ENCODE measurements at places on chromosomes 2 and 18.
A peak's percentile ranks its signal among the peaks of the same experiment; 100 is the strongest.

GRCh38 chr2:196277002-196277401, 105.6 kb upstream of the STK17B start:
- DNase-seq = no peak

DNA sequence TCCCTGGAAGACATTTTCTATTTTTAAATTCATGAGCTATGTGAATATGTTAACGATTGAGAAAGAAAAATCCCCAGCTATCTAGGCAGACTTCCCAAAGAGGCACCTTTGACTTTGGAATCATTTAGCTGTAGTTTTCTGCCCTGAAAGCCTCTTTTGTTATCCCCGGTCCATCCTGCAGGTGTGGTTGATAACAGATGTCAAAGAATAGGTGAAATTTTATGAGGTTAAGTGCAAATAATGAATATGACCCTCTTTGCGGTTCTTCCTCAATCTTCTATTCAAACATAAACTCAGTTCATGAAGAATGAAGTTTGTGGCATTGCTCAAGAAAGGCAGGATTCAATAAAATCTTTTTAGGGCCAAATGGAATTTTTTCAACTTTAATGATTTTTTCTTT, 51.6 kb upstream of the ATP8B1 start:
- DNase-seq = no peak

- no peak for DNase-seq
Observed at GRCh38 chr2:210337159-210337558, 22.2 kb upstream of the MYL1 start.

DNA sequence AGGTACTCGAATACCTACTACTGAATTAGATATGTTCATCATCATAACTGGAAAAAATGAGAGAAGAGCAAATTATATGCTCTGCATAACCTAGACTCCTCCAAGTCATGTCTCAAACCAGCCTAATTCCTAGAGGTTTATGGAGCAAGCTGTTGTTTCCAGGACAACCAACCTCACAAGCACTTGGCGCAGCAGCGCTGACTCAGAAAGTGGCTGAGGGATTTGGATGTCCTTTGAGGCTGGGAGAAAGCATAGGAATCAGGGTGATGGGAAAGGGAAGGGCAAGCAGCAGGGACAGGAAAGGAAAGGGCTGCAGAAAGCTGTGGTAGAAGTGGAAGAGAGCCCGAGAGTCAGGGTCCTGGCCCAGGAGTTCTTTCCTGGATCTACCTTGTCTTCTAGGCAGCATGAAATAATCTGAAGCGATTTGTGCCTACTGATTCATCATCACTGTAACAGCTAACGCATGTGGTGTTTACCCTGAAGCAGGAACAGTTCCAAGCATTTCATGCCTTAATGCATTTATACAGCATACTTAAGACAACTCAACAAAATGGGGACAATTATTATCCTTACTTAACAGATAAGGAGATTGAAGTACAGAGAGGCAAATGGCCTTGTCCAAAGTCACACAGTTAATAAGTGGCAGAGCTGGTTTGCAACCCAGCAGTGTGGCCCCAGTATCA, 3.7 kb downstream of the PLEK start:
- no peak for DNase-seq

DNA sequence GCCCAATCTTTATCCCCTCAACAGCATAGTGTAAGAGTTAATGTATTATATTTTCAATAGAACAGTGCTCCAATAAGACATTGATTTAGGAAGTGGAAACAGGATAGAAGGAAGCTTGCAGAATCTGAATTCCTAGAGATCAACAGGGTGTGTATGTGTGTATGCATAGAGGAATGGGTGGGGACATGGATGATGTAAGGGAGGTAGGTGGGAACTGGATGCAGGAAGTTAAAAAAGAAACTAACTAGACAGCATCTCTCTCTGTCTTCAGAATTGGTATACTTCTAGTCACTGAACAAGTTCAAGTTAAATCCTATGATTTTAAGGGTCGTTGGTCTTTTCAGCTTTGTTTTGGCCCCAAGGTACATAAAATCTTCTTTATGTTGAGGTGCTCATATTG, 196.6 kb downstream of the PMAIP1 start:
- DNase-seq = no peak

- no peak for DNase-seq
Observed at GRCh38 chr18:6718267-6718666, 11.2 kb upstream of the ARHGAP28 start.

DNA sequence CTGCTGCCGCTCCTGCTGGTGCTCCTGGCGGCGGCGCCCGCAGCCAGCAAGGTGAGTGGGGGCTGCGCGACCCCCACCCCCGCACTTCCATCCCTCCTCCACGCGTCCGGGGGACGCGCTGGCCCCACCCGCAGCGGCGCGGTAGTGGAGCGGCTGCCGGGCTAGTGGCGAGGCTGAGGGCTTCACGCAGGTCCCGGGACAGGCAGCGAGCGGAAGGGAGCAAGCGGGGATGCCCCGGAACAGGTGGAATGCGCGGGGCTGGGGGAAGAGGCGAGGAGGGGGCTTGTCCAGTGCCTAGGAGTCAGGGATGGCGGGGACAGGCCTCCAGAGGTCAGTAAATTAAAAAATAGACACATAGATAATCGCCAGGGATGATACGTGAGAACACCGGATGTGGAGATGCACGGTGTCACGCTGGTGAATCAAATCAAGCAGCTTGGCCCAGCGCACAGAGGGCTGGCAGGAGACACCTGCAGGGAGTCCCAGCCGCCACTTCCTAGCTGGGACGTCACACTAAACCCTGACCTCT, 403 bp downstream of the COL4A3 start:
- DNase-seq = no peak

DNA sequence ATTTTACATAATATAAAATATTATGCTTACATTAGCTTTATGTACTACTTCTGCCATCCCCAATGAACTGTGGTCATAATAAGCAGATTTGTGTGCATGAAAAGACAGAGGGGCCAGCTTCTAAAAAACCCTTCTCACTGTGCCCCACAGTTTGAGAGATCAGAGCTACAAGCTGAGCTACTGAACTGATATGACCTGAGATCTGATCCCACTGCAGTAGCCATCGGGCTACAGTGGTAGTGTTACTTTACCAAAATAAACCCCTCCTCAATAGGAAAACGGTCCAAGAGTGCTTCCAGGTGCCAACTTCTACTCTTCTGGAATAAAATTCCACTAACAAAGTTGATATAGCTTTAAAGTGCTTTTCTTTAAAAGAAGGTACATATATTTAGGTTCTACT, 43.1 kb downstream of the IKZF2 start:
- no peak for DNase-seq

- no peak for DNase-seq
Observed at GRCh38 chr18:9707381-9708056, 582 bp upstream of the RAB31 start.

- DNase-seq = no peak
Observed at GRCh38 chr2:206225435-206226232, 48.8 kb upstream of the ZDBF2 start.

GRCh38 chr2:117982376-117983033, 31.4 kb downstream of the CCDC93 start:
- no peak for DNase-seq

DNA sequence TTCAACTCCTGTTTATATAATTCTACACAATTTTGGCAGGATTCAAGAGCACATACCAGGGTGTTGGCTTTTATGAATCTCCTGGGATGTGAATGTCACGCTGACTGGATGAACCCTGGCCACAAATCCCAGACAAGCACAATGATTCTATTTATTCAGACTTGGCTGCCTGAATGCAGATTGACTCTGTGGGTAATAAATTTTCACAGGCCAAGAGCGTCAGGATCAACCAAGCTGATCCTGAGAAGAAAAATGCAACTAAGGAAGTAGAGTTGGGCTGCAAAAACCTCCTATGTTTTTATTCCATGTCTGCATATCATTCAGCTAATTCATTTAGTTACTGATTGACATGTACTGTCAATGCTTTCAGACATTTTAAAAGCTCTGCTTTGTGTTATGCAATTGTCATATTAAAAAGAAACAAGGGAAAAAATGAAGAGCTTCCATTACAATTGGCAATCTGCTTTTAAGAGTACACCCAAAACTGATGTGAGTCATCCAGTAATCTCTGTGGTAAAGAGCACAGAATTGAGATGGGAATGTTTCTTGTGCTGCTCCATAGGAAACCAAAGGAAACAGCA, 173.0 kb upstream of the REV1 start:
- no peak for DNase-seq

- no peak for DNase-seq
Observed at GRCh38 chr18:57107140-57107832, 39.6 kb upstream of the BOD1L2 start.

DNA sequence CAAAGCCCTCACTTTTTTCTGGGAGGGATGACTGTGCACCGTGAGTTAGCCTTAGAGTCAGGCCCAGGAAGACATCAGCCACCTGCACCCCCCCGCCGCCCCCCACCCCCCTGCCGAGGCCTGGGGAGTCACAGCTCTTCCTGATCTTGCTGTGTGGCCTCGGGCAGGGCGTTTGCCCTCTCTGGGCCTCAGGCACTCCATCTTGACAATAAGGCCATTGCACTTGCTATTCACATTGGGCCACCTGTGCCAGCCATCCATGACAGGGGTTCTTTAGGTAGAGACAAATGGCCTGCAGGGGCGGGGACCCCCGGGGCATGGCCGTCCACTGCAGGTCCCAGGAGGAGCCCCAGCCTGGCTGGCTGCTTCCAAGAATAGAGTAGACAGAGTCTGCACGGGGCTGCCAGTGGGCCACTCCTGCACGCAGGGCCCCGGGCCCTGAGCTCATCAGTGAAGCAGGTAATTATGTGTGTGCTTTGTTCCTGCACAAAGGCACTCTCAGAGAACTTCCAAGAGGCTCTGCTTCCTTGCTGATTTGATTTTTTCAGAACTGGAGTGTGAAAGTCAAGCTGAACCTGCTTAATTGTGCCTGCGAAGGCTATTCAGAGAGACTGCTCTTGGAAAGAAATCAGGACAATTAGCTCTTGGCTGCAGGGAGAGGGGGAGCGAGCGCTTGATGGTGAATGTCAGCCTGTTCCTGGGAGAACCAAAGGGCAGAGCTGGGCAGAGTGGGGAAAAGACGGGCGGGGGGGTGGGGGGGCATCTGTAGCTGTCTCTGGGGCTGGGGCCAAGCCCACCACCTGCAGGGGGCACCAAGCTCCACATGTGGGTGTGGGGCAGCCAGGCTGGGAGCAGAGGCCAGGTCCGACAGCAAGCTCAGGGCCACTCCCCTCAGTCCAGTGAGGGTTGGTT, 40.3 kb downstream of the RRM2 start:
- DNase-seq = no peak

GRCh38 chr2:202681688-202682205, 47.0 kb downstream of the FAM117B start:
- DNase-seq = no peak

DNA sequence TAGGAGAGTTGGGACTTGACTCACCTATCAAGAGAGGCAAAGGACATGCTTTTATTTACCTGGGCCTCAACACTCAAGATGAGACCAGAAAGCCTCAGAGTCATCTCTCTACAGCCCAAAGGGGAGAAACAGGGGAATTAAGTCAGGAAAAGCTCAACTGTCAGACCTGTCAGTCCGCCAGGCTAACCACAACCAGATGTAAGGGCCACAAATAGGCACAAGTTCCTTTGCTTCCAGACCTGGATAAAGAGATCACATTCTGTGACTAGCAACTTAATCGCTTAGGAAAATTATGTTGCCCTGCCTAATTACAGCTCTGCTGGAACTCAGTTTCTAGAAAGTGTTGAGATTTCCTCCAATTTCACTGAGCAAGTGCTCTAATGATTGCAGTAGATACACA, 67.9 kb downstream of the ANKRD44 start:
- DNase-seq = no peak

GRCh38 chr18:48848641-48849143, 102.1 kb downstream of the SMAD7 start:
- DNase-seq = no peak

DNA sequence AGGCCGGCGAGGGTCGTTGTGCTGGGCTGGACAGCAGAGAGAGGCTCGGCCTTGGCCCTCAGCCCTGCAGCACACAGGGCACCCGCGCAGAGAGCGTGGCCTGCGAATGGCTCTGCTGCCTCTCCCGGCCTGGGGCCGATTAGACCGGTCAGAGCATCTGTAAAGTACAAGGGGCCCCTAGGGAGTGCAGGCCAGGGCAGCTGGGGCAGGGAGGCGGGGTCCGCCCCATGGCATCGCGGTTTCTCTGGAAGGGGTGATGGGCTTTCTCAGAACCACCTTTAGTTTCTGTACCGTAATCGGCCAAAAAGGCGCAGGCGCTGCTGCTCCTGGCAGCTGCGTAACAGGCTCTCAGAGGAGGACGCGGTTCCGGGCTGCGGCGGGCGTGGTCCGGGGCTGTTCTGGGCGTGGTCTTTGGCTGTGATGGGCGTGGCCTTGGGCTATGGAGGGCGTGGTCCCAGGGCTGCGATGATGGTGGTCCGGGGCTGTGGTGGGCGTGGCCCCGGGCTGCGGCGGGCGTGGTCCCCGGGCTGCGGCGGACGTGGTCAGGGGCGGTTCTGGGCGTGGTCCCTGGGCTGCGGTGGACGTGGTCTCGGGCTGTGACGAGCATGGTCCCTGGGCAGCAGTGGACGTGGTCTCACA, 1.5 kb upstream of the GPR148 start:
- peak; percentile 75 for DNase-seq

- DNase-seq = no peak
Observed at GRCh38 chr2:218298314-218298875, 6.1 kb upstream of the TMBIM1 start.

GRCh38 chr2:9519250-9519649, 36.4 kb downstream of the ADAM17 start:
- no peak for DNase-seq

- DNase-seq = no peak
Observed at GRCh38 chr18:23612434-23613090, 26.3 kb upstream of the NPC1 start.

- no peak for DNase-seq
Observed at GRCh38 chr2:151437630-151438029, 27.9 kb downstream of the RIF1 start.

DNA sequence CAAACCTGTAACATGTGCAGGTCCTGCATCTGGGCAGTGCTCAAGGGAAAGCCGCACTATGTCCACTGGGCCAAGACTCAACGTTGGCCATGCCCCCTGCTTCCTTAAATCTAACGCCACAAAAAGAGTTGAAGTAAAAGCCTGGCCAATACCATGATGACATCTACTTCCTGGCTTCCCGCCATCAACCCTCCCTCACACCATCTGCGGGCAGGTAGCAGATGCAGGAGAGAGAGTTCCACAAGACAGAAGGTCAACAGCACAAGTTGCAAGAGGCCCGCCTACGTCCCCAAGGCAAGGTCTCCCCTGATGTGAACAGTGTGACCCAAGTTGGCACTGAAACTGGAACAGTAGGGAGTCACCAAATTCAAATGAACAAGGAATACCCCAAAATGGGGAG, 48.4 kb downstream of the ABCG8 start:
- no peak for DNase-seq

DNA sequence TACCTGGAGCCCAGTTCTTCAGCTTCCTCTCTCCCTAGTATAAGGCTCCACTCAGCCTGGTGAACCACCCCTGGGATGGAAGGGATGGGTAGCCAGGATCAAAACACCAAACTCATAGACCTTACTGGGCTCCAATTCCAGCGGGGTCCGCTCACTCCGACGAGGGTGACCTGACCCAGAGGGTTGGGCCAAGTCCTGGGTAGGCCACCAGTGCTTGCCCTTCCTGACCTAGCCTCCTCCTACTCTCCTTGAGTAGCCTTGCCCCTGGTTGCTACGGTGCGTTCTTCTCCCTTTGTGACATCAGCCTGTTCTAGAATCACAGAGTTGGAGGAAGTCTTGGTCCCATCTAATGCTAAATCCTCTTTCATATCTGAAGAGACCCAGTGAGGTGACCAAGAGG, 537 bp upstream of the STAT4 start:
- no peak for DNase-seq

All from omental fat pad (tissue), 4 donors.